ENCODE measurements at places on chromosomes 4 and X.

GRCh38 chr4:120671538-120671937 lies 251.0 kb downstream of the PRDM5 start:
- DNase-seq, result no peak

DNA sequence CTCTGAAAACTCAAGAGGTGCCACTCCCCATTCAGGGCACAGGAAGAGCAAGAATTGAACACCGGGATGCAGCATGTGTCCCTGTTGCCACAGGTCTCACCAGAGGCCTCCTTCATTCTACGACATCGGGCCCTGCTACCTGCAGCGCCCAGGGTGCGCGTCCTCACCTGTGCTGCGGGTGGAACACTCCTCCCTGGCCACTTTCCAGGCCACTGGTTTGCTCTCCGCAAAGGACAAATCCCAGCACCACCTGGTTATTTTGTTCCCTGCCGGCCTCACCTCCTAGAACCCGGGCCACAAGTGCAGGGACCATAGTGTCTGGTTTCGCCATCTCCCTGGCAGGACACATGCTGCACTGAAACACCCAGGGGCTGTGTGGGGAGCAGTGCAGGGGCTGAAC lies 14.3 kb upstream of the FAM3A start:
- no peak for DNase-seq

- DNase-seq, result no peak
These were observed 3.0 kb downstream of the RPL10 start for GRCh38 chrX:154401045-154401799.

GRCh38 chrX:109345856-109346255 lies 136.0 kb downstream of the GUCY2F start:
- no peak for DNase-seq

GRCh38 chrX:72029483-72030411 lies 102.0 kb downstream of the RTL5 start:
- no peak for DNase-seq

- no peak for DNase-seq
These were observed 668.8 kb downstream of the GALNTL6 start for GRCh38 chr4:172481802-172482508.

GRCh38 chrX:143873343-143873742 lies 10.5 kb upstream of the UBE2NL start:
- DNase-seq, result no peak

GRCh38 chr4:34091451-34091850 lies 2152.9 kb downstream of the ARAP2 start:
- DNase-seq, result no peak

- DNase-seq, result no peak
These were observed 78.7 kb downstream of the SUPT20HL2 start for GRCh38 chrX:24235084-24235710.

GRCh38 chr4:66252291-66252690 lies 582.0 kb upstream of the EPHA5 start:
- DNase-seq, result no peak

DNA sequence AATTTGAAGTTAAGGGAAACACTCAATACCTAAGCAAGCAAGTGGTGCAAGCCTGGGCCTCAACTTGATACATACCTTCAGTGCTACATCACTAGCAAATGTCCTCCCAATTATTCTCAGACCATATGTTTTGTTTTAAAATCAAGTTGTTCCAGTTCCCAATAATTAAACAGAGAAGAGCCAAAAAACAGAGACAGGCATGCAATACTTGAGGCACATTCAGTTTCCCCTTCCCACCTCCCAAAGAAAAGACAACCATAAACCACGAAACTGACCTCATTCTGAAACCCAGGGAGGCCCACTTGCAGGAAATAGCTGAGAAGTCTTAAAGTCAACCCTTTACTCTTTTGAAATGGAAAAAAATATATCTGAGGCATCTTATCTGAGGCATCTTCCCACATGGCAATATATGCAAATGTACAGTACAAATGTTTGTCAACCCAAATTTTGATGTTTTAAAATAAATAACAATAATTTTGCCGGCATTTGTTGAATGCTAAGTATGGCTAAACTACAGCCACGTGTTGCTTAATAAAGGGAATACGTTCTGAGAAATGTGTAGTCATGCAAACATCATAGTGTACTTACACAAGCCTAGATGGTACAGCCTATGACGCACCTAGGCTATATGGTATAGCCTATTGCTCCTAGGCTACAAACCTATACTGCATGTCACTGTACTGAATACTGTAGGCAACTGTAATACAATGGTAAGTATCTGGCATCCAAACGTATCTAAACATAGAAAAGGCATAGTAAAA lies 147.5 kb downstream of the TSPAN5 start:
- no peak for DNase-seq

DNA sequence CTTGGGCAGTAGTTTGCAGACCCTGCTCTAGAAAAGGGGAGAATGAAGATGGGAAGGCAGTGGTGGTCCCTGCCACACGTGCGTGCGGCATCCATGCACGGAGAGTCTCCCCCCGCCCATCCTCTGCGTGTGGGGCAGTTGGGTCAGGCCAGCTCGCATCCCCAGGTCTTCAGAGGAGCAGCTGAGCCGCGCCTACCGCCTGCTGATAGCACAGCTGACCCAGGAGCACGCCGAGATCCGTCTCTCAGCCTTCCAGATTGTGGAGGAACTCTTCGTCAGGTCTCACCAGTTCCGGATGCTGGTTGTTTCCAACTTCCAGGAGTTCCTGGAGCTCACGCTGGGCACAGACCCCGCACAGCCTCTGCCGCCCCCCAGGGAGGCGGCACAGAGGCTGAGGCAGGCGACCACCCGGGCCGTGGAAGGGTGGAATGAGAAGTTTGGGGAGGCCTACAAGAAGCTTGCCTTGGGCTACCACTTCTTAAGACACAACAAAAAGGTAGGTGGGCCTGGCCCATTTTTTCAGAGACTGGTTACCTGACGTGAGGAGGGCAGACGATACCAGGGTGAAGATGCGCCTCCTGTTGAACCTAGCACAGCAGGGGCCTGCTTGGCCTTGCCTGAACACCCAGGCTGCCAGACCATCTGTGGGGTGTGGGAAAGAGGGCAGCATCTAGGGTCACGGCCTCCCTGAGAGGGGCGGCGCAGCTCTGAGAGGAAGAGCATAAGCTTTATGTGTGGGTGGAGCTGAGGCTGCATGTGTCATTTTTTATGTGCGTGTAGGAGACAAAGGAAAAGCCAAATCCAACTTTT lies 2.6 kb downstream of the UVSSA start:
- DNase-seq, result no peak

- DNase-seq, result no peak
These were observed 27.9 kb downstream of the F8A1 start for GRCh38 chrX:154914052-154914451.

Data from stimulated activated CD4-positive, alpha-beta T cell treated with anti-CD3 and anti-CD28 coated beads, TNF-alpha, amount 100 ng/mL, for 1 hour (primary cell).